NCI-H524 (cell line): ENCODE measurements at places on chromosomes 2 and 18.

- peak; percentile 6 for DNase-seq
Observed at GRCh38 chr2:88545118-88545517, 82.1 kb downstream of the EIF2AK3 start.

DNA sequence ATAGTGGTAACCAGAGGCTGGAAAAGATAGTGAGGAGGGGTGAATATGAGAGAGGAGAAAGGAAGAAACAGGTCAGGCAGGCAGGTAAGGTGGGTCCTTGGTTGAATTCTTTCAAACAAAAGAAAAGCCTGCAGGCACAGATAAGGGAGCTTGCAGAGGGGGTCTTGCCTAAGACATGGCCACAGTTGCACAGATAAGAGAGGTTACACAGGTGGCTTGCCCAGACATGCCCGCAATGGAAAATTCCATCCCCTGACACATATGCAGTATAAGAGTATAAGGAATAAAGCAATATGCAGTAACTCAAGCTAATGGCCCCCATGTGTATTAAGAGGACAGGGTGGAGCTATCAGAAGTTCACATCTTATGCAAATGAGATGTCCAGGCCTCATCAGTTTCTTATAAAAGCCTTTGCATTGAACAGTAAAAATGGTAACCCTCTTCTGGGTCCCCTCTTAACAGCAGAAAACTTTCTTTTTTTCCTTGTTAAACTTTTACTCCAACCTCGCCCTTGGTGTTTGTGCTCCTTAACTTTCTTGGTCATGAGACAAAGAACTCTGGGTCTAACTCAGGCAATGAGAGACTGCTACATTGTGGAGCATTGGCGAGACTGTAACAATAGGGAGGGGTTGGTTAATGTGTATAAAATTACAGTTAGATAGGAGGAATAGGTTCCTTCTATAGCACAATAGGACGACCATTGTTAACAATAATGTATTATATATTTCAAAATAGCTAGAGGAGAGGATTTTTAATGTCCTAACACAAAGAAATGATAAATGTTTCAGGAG is 764.6 kb downstream of the TSN start:
- no peak for DNase-seq

DNA sequence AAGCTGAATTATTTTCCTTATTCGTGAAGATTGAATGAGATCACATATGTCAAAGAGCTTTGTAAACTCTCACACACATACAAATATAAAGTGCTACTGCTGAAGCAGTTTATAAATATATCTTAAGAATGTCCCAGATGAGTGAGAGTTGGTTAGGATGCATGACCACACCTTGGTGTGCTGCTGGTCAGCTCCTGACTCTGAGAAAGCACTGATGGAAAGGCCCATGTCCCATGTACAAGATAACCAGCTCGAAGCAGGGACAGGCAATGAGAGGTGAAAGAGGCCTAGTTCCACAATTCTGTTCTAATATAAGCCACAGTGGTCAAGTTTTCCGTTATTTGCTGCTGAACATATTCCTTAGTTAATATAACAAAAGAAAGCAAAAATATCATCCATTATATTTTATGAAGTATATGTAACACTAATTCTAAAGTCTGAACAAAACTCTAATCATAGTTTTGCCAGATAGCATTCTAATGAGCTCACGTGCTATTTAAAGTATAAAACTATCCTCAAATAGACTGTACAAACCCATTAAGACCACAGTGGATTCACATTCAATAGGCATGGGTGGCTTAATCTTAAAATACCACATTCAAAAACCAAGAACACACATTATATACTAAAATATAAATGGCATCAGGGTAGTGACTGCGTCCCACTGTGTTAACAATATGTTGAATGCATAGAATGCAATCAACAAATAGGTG is 49.1 kb downstream of the CHMP3 start:
- DNase-seq: no peak

DNA sequence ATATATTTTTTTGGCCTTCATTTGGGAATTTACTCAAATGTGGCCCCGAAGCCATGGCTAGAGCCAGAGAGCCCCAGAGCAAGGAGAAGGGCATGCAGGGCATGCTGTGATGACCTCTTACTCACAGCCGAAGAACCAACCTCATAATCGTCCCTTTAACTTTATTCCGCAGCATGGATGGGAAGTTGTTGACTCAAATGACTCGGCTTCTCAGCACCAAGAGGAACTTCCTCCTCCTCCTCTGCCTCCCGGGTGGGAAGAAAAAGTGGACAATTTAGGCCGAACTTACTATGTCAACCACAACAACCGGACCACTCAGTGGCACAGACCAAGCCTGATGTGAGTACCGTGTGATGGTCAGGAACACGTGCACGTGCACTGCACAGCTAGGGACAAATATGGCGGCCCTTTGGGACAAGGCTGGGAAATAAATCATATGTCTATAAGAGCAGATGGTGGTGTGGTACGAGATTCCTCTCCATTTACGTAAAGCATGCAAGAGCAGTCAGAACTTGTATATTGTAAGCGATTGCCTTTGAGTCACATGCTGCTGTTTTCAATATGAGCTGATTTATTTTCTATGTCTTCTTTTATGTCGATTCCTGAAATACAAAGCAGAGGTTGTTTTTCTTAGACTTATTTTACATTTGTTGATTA is 280.9 kb downstream of the NEDD4L start:
- no peak for DNase-seq

- DNase-seq: no peak
Observed at GRCh38 chr2:205822579-205822978, 140.3 kb downstream of the NRP2 start.

DNA sequence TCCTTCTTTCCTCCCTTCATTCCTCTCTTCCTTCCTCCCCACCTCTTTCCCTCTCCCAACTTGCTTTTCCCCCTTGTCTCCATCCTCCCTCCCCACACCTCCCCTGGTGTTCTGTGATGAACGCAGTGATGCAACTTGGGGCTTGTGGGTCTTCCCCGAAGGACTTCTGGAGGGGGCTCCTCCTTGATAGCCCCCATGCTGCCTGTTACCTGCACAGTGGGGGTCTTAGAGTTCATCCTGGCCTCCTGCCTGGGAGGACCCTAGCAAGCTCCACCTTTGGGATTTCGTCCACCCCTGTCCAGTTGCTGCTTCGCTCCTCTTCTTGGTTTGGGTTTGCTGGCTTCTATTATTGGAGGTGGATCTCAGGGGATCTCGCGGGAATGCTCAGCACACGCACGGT is 43.7 kb upstream of the AFF3 start:
- no peak for DNase-seq
